ENCODE measurements at places on chromosomes 5 and 9.
A peak's percentile ranks its signal among the peaks of the same experiment; 100 is the strongest.

GRCh38 chr5:135072387-135073281 is 38.6 kb upstream of the PITX1 start:
- peak; percentile 33 for DNase-seq

- no peak for DNase-seq
Measured at GRCh38 chr5:96751203-96752169, 56.3 kb downstream of the ERAP1 start.

- no peak for DNase-seq
Measured at GRCh38 chr5:177427919-177428573, 1.6 kb downstream of the GRK6 start.

- no peak for DNase-seq
Measured at GRCh38 chr9:86741311-86742208, 205.7 kb downstream of the GAS1 start.

GRCh38 chr9:2260417-2261306 is 245.5 kb downstream of the SMARCA2 start:
- DNase-seq: no peak

DNA sequence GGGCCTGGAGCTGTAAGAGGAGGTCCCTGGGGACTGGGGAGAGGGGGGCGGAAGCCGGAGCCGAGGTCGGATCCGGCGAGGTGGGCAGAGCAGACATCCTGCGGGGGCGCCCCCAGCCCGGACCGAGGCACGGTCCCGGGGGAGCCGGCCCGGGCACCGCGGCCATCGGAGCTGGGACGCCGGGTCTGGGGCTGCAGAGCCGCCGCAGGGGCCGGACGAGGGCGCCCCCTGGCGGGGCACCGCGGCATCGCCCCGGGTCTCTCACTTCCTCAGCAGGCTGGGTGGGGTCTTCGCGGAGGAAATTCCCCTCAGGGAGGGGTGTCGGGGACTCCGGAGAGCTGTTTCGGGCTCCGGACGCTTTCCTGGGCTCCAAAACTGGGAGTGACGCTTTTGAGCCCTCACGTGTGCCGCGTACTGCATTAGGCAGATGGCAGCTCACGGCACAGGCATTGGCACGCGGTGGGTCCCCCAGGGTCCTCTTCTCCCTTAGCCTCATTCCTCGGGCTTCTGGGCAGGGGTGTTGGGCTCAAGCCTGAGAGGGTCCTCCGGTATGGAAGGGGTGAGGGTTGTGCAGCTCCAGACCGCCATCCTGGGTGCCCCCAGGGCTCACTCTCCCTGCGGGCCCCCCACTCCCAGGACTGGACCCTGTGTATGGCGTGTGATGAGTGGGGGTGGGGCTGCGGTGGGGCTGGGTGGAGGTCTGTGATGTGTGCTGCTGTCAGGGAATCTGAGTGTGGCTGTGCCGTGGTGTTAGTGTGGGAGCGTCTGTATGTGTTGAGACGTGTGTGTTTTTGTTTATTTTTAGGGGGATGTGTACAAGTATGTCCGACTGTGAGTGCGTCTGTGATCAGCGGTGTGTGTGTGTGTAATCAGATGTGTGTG is 29.6 kb downstream of the LHX2 start:
- peak; percentile 93 for DNase-seq

DNA sequence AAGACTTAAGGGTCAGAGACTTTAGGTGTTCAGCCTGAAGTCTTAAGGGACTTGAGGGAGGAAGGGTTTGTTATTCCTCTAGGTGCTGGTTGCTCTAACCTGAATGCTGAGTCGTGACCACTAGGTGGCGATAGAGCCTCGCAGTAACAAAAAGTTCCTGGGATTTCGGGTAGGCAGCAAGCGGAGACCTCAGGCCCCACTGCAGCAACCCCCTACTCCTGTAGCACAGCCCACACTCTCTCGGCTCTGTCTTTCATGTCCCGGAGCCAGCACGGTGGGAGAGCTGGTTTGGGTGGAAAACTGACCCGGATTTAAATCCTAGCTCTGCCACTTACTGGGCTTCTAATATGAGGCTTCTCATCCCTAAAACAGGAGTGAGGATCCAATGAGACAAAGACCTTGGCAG is 100.3 kb upstream of the PANK3 start:
- DNase-seq: peak; percentile 92

GRCh38 chr5:75275756-75276155 is 39.1 kb upstream of the ANKRD31 start:
- DNase-seq: no peak

- no peak for DNase-seq
Measured at GRCh38 chr9:127950513-127951289, 13.0 kb upstream of the DPM2 start.

DNA sequence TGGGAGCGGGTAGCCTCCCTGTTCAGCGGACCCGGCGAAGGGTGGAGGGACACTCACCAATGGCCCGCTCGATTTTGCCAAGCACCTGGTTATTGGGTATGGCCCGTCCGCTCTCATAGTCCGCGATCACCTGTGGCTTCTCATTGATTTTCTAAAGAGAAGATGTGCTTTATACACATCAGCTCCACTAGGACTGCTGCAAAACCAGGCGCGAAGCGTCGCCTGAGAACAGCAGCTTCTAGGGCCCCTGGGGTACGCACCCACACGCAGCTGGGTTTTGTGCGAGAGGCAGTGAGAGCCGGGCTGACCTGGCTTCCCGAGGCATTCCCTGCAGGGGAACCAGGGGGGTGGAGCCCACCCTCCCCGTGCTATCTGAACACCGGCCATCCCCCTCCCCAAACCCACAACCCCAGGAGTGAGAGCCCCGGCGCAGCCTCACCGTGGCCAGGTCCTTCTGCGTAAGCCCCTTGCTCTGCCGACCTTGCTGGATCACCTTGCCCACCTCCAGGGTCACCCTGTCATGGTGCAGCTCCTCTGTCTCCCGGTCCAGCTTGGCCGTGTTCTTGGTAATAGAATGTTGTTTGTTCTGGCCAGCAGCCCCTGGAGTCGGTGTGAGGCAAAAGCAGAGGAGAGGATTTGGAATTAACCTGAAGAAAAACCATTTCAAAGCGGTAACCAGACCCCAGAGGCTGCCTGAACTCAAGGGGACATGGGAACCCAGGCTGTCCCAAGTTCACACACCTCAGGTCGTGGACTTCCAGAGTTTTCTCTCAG is 3.1 kb downstream of the EDF1 start:
- no peak for DNase-seq

- DNase-seq: no peak
Measured at GRCh38 chr5:36158144-36158543, 6.2 kb downstream of the SKP2 start.

DNA sequence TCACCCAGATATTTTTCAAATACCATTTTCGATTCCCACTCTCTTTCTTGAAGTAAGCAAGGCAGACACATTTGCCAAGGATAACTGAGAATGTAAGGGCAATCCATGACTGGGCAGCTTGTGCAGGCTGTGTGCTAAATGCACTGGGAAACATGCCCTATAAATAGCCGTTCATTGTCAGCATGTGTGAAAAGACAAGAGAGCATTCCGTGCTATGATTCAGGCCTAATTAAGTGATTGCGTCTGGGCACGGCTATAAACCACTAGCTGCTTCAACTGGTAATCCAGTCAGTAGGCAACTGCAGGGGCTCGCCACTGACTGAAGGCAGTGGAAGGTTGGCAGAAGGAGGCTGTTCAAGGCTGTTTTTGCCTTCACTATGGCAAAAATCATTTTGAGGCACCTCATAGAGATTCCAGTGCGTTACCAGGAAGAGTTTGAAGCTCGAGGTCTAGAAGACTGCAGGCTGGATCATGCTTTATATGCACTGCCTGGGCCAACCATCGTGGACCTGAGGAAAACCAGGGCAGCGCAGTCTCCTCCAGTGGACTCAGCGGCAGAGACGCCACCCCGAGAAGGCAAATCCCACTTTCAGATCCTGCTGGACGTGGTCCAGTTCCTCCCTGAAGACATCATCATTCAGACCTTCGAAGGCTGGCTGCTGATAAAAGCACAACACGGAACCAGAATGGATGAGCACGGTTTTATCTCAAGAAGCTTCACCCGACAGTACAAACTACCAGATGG is at the start of gene HSPB3:
TSS of gene HSPB3 (plus strand) at position 287 of the 745 bp plus-strand sequence. CDS start at position 378, 91 bp downstream.
- DNase-seq: no peak

DNA sequence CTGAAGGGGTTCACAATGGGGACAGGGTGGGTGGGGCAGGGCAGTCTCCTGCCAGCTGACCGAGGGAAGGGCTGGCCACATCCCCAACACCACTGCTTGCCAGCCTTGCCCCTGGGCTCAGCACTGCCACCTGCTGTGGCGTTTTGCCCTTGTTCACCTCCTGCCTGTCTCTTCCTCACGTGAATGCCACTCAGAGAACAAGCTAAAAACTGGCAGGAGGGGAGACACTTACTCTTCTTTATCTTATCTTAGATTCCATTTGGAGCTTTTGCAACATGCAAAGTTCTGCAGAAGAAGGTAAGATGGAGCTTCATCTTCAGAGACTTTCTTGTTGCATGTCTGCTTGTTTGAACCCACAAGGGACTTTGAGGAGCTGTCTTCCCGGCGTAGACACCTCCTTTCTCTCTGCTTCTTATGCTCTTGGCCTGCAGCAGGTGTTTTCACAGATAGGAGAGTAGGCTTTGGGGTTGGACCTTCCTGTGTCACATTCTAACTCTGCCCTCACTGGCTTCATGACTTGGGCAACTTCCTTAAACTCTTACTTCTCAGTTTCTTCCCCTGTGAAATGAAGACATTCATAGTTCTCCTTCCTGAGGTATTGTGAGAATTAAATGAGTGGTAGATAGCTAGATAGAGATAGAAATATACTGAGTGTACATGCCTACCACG is 4.1 kb downstream of the LRSAM1 start:
- no peak for DNase-seq

GRCh38 chr9:129177443-129177790 is 644 bp downstream of the IER5L start:
- DNase-seq: peak; percentile 79

GRCh38 chr9:121019273-121019672 is 30.8 kb downstream of the C5 start:
- no peak for DNase-seq

GRCh38 chr9:16687678-16688369 is 182.6 kb downstream of the BNC2 start:
- no peak for DNase-seq

DNA sequence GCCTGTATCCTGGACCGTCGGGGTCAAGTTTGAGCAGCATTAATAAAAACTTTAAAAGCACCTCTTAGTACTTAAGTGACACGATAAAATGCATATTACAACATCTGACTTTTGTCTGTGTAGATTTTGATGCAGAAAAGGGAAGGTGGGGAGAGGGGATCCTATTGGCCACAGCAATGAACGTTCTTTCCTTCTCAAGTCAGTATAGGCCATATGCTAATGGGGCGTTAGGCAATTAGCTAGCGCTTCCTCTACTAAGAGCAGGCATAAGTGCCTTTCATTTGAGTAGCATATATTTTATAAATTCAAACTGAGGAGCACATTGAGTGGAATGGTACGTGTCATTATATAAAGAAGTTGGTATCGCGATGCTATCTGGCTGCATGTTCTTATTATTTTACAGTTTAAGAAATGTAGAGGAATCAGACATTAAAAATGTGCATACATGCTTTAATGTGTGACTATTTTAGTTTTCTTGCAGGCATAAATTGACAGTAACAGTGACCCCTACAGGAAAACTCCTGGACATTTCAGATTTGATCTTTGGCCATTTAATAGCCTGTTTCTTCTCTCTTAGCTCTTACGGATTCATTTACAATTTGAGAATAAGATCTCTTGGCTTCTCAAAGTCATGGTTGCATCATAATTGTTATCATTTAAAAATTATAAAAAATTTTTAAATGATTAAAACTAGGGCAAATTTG is 1.1 kb upstream of the GNA14 start:
- DNase-seq: no peak

GRCh38 chr9:133104718-133105460 is 16.2 kb downstream of the RALGDS start:
- DNase-seq: no peak

- no peak for DNase-seq
Measured at GRCh38 chr5:73867345-73868335, 241.6 kb downstream of the ARHGEF28 start.

DNA sequence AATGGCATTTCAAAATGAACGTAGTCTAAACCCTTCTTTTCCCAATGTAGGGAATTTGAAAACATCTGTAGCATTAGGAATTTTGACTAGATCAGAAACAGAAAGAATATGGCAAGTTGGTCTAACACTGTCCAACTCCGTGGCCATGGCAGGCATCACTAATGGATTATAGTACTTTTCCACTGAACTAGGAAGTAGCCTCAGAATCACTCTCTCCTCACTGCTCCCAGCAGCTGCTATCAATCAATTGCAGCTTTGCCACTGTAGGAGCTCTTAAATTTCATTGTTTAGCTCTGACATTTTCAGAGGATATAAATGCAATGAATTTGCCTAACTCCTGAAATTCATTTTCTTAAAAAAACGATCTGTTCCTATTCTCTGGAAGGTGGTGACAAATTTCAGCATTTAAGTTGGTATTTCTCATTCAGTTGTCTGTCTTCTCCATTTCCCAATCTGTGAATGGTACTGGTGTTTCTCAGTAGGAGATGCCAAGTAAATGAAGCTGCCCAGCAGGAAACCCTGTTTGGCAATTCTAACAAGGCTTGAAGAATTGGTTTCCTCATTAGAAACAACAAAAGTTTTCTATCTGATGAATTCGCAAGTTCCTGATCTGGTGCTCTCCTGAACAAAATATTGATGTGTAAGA is 64.7 kb downstream of the TLR4 start:
- no peak for DNase-seq

- no peak for DNase-seq
Measured at GRCh38 chr9:36092014-36092413, 44.5 kb upstream of the GLIPR2 start.

GRCh38 chr9:136544964-136545691 is 720 bp downstream of the NOTCH1 start:
- DNase-seq: no peak

- no peak for DNase-seq
Measured at GRCh38 chr5:74538206-74538661, 102.3 kb downstream of the ENC1 start.

DNA sequence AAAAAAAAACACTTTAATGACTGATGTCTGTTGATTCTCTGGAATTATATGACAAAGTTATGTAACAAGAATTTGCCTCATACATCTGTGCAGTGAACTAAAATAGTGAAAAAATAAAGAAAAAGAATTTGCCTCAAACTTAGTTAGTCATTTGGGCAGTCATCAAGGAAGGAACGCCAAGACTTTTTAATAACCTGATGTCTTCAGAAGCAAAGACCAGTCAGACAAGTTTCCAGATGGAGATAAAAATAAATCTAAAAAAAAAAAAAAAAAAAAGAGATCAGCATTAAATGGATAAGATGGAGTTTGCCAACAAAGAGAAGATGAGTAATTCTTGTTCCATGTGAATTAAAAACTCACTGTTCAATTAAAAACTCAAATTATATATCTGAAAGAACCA is 52.3 kb upstream of the JMY start:
- DNase-seq: no peak

DNA sequence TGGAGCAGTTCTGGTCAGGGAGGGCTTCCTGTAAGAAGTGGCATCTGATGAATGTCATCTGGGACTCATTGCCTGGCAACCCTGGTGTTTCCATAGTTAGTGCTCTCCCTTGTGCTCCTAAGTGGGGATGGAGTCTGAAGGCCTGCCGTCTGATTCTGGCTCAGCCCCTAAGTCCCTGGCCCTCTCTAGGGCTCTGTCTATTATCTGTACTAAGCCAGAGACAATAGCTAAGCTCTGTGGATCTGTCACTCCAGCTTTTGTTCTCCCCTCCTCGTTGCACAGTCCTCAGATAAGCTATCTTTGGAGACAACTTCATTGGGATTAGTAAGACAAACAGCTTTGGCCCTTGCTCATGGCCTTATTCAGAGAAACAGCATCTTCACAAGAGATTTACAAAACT is 30.6 kb upstream of the TTC1 start:
- no peak for DNase-seq

- DNase-seq: no peak
Measured at GRCh38 chr9:116247791-116248374, 94.3 kb downstream of the PAPPA start.

All from H1 (cell line).